ENCODE measurements at places on chromosomes 4 and X. TPM values are rescaled to one million over a fixed set of nuclear protein-coding genes. Genes with fewer than 3 reads are reported as not detected.

- H3K4me3 ChIP-seq, result peak overlapping the region; percentile 72
- no peaks in the 10 kb centered on the region for H3K4me1 ChIP-seq
- H3K36me3 ChIP-seq, result no peaks in the 10 kb centered on the region
- H3K27ac ChIP-seq, result peak overlapping the region; percentile 97
- DNase-seq, result peak; percentile 24
Observed at GRCh38 chr4:15003891-15004738, 1.8 kb downstream of the CPEB2 start.

DNA sequence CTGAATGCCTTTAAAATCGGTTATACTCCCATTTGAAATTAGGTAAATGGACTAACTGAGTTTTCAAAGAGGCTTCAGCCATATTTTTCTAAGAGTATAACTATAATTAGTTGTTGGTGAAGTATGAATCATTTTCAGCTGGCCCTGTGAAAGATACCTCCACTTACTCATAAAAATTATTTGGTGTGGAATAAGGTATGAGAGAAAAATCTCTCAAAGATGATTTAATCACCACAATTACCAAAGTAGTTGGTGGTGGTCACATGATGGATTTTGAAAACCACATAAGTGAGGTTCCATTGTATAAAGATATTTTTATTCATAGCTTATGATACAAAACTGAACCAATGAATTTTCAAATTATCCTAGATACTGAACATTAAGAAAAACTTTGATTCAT lies 9.0 kb upstream of the KLHL2 start:
- no peaks in the 10 kb centered on the region for H3K4me1 ChIP-seq
- no peaks in the 10 kb centered on the region for H3K27me3 ChIP-seq
- no peaks in the 10 kb centered on the region for H3K36me3 ChIP-seq

DNA sequence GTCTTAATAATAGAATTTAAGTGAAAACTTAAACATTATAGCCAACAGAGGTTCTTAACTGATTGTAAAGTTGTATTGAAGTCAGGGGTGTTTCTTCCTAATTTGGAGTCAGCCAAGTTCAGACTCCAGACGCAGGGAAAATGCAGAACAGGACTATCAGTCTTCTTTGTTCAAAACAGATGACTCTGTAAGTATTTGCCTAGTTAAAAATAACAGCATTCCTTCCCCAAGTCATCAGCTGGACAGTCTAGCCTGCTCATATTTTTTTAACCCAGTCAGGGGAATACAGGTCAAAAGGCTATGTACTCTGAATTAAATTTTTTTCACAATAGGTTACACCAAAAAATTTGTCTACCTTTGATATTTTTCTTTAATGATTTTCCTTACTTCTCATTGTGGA lies 73.8 kb upstream of the DCLK2 start:
- no peak for DNase-seq
- H3K27me3 ChIP-seq, result no peaks in the 10 kb centered on the region
- H3K27ac ChIP-seq, result peak overlapping the region; percentile 13

GRCh38 chr4:55303760-55304165 lies 42.3 kb upstream of the SRD5A3 start:
- H3K27ac ChIP-seq, result no peak overlapping the region
- no peaks in the 10 kb centered on the region for H3K27me3 ChIP-seq
- DNase-seq, result no peak

GRCh38 chr4:185657183-185657582 lies 121.9 kb upstream of the PDLIM3 start:
- H3K36me3 ChIP-seq, result no peaks in the 10 kb centered on the region
- no peak for DNase-seq
- H3K27ac ChIP-seq, result peak overlapping the region; percentile 3
- H3K4me1 ChIP-seq, result no peaks in the 10 kb centered on the region

GRCh38 chr4:26858035-26858918 lies 2.4 kb upstream of the STIM2 start:
- peak overlapping the region; percentile 85 for H3K27ac ChIP-seq
- no peaks in the 10 kb centered on the region for H3K4me1 ChIP-seq
- H3K27me3 ChIP-seq, result no peaks in the 10 kb centered on the region
- no peak for DNase-seq
- peak overlapping the region; percentile 56 for H3K4me3 ChIP-seq
- H3K36me3 ChIP-seq, result no peaks in the 10 kb centered on the region

DNA sequence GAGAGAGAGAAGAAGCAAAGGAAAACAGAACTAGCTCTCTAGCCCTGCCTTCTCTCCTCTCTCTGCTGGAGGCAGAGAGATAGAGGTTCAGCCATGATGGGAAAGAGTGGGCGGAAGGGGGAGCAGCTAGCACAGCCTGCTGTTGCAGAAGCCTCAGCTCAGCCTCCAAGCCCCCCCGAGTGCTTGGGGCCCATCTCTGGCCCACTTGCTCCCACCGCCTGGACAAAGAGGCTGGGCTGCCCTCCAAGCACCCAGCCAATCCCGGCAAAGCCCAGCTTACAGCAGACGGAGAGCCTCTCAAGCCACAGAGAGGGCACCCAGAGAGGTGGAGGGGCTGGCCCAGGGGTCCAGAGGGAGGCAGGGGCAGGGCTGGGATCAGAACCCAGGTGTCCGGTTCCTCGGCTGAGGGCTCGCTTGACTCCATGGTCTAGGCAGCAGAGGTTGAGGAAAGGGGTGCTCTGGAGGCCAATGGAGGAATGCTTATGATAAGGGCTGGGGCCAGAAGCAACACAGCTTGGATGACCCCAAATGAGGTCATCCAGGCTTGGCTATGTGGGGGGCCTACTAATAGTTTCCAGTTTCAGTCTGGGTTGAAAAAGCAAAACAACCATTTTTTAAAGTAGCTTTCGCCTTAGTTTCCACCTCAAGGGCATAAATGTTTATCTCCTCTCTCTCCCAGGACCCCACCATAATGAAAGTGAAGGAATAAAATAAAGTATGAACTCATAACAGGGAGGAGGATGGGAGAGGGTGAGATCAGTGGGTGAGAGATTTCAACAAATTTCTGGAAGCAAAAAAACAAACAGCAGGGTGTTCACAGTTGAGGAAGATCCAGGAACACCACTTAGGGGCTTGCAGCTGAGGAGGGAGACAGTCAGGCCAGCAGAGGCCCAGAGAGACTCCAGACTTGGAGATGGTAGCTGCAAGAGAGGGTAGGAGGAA lies 24.9 kb upstream of the IQSEC2 start:
- H3K36me3 ChIP-seq, result no peaks in the 10 kb centered on the region
- DNase-seq, result no peak
- H3K27me3 ChIP-seq, result no peaks in the 10 kb centered on the region
- no peak overlapping the region for H3K4me3 ChIP-seq
- H3K4me1 ChIP-seq, result no peaks in the 10 kb centered on the region

GRCh38 chrX:23883737-23884354 lies 23.9 kb downstream of the APOO start:
- DNase-seq, result no peak
- no peaks in the 10 kb centered on the region for H3K4me1 ChIP-seq
- H3K27ac ChIP-seq, result peak overlapping the region; percentile 27

DNA sequence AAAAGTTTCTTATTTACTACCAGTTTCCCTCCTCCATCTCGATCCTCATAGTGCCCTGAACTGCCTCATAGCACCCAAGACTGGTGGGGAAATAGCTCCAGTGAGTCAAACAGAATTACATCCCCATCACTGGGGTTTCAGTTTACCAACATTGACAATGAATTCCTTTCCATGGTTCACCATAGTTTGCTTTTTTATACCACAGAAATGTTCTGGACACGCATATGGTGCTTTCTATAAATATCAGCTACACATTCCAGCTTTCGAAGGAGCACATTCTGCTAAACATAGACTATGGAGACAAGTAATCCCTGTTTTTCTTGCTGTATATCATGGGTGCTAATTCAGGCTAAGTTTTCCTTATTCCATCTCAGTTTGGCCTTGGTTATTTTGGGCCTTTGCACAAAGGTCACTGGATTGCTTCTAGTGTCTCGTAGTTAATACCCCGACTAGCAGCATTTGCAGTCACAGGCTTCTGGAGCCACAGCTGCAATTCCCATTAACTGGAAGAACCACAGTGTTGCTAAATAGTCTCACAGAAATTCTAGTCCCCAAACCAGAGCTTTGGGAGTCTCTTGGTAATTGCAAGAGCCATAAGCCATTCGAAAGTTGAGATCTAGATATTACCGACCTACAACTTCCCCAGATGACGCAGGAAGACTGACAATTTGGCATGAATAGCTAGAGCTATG lies 53.4 kb upstream of the TRPC3 start:
- no peak overlapping the region for H3K4me3 ChIP-seq
- no peaks in the 10 kb centered on the region for H3K4me1 ChIP-seq
- H3K27me3 ChIP-seq, result no peaks in the 10 kb centered on the region
- no peaks in the 10 kb centered on the region for H3K36me3 ChIP-seq
- no peak overlapping the region for H3K27ac ChIP-seq

DNA sequence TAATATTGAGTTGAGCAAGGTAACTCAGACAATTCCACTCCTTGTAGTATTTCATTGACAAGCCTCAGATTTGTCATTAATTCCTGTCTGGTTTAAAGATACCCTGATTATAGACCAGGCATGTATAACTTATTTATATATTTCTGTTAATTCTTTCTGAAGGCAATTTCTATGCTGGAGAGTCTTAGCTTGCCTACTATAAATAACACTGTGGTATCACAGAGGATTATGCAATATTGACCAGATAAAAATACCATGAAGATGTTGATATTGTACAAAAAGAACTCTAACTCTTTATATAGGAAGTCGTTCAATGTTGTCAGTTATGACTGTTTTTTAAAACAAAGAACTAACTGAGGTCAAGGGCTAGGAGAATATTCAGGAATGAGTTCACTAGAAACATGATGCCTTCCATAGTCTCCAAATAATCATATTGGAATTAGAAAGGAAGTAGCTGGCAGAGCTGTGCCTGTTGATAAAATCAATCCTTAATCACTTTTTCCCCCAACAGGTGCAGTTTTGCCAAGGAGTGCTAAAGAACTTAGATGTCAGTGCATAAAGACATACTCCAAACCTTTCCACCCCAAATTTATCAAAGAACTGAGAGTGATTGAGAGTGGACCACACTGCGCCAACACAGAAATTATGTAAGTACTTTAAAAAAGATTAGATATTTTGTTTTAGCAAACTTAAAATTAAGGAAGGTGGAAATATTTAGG lies 821 bp downstream of the CXCL8 start:
- no peaks in the 10 kb centered on the region for H3K4me1 ChIP-seq
- no peak for DNase-seq
- H3K27me3 ChIP-seq, result no peaks in the 10 kb centered on the region
- H3K36me3 ChIP-seq, result no peaks in the 10 kb centered on the region
- H3K4me3 ChIP-seq, result no peak overlapping the region
- no peak overlapping the region for H3K27ac ChIP-seq

GRCh38 chr4:42306221-42307109 lies 90.8 kb upstream of the SHISA3 start:
- no peaks in the 10 kb centered on the region for H3K27me3 ChIP-seq
- H3K4me1 ChIP-seq, result no peaks in the 10 kb centered on the region
- H3K36me3 ChIP-seq, result no peaks in the 10 kb centered on the region
- no peak overlapping the region for H3K27ac ChIP-seq
- H3K4me3 ChIP-seq, result no peak overlapping the region

DNA sequence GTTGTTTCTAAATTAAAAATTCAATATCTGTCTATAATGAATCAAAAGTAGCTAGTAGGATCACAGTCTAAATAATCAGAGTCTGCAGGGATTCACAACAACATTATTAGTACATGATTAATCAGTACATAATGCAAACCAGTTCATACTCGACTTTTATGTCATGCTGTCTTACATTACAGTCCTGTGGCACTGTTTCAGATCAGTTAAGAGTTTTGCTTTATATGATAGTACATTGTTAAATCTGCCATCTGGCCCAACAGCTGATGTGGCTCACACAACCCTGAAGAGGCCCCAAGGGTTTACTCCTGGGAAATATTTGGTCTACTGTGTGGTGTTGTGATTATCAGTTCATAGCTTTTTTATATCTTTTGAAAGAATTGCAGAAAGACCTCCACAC lies 247.1 kb upstream of the ETNPPL start:
- H3K27ac ChIP-seq, result no peak overlapping the region
- no peak for DNase-seq
- H3K36me3 ChIP-seq, result no peaks in the 10 kb centered on the region
- H3K4me1 ChIP-seq, result no peaks in the 10 kb centered on the region
- no peak overlapping the region for H3K4me3 ChIP-seq

- no peaks in the 10 kb centered on the region for H3K4me1 ChIP-seq
- DNase-seq, result no peak
- H3K27ac ChIP-seq, result no peak overlapping the region
- no peaks in the 10 kb centered on the region for H3K36me3 ChIP-seq
- no peak overlapping the region for H3K4me3 ChIP-seq
- H3K27me3 ChIP-seq, result no peaks in the 10 kb centered on the region
Observed at GRCh38 chrX:32599156-32599555, 612.2 kb downstream of the DMD start.

DNA sequence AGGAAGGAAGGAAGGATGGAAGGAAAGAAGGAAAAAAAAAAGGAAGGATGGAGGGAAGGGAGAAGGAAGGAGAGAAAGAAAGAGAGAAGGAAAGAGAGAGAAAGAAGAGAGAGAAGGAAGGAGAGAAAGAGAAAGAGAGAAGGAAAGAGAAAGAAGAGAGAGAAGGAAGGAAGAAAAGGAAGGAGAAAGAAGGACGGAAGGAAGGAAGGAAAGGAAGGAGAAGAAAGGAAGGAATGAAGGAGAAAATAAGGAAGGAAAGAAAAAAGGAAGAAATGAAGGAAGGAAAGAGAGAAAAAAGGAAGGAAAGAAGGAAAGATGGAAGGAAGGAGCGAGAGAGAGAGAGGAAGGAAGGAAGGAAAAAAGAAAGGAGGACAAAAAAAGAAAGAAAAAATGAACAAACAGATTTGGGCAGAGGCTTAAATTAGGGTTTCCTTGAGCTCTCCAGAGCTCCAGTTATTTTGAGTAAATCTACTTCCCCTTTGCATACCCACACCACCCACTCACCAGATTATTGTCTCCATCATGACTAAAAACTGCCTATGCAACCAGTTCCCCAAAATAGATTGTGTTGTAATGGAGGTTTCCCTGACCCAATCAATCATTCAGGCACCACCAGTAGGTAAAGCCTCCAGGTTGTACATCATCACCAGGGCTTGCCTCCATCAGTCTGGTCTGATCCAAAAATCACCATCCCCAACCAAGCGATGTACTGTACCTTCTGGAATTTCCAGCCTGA lies 1722.9 kb upstream of the PCDH10 start:
- no peaks in the 10 kb centered on the region for H3K27me3 ChIP-seq
- no peaks in the 10 kb centered on the region for H3K36me3 ChIP-seq
- DNase-seq, result no peak
- H3K4me3 ChIP-seq, result no peak overlapping the region
- no peaks in the 10 kb centered on the region for H3K4me1 ChIP-seq

DNA sequence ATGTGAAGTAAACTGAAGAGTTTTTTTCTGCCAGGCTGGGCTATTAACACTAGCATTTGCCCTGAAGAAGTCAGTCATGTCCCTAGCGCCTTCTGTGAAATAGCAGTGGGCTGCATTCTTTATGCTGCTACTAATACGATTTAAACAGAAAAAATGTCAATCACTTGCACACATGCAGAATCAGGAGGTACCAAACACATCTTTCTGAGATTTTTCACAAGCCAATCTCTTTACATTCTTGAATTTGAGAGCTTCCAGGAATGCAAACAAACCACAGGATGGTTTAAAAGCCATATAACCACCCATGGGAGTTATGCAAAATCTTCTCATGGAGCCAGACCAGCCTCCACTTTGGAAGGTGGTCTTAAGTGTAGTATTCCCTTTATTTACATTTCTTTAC lies 220.1 kb downstream of the IQCM start:
- no peaks in the 10 kb centered on the region for H3K27me3 ChIP-seq
- no peaks in the 10 kb centered on the region for H3K36me3 ChIP-seq
- DNase-seq, result no peak
- no peak overlapping the region for H3K4me3 ChIP-seq
- no peak overlapping the region for H3K27ac ChIP-seq

- H3K4me1 ChIP-seq, result peaks cover 5% of the 10 kb centered on the region
- no peaks in the 10 kb centered on the region for H3K27me3 ChIP-seq
- peak overlapping the region; percentile 61 for H3K4me3 ChIP-seq
- DNase-seq, result peak; percentile 18
- H3K27ac ChIP-seq, result peak overlapping the region; percentile 57
Observed at GRCh38 chr4:182144626-182145333, 98.4 kb upstream of the TENM3 start.

ETDC gene
- total RNA-seq, result not detected

STPG2 gene
- total RNA-seq, result 0.61 TPM

TDO2 gene
- total RNA-seq, result 3.7 TPM

NDUFB11 gene
- 28.6 TPM for total RNA-seq

Measured in uterus (tissue), 4 donors.